ENCODE measurements at places on chromosomes 11 and 22. TPM values are rescaled to one million over a fixed set of nuclear protein-coding genes. Genes with fewer than 3 reads are reported as not detected.

- H3K27me3 ChIP-seq: peaks cover 57% of the 10 kb centered on the region
- H3K36me3 ChIP-seq: no peaks in the 10 kb centered on the region
- no peak overlapping the region for H3K27ac ChIP-seq
These were observed 9.1 kb upstream of the MN1 start for GRCh38 chr22:27810609-27811151.

The ARHGAP8 gene
- total RNA-seq: 105 TPM

DNA sequence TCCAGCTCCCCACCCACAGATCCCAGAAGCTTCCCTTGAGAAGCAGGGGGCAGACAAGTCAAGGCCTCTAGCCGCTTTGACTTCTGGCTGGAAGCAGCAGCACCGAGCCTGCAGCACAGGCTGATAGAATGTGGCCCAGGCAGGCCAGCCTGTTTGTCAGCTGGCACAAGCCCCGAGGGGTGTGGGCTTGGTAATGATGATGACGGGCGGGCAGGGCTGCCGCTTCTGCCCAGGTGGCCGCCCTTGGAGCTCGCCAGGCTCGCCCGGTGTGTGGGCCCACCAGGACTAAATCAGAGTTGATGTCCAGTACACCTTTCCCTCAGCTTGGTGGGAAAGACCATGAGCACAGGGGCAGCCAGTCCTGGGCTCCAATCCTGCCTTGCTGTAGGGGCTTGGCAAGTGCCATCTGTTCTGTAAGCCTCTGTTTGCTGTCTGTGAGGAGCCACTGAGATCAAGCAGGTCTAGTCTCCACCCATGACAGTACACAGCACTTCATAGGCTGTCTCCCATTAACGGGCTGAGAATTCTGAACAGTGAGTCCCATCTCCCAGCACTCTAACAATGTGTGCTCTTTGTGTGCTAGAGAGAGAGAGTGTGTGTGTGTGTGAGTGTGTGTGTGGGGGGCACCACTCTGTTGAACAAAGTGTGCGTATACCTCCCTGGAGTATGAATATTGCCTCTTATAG lies 26.8 kb downstream of the MICAL2 start:
- H3K36me3 ChIP-seq: no peaks in the 10 kb centered on the region
- no peak for DNase-seq
- H3K4me3 ChIP-seq: no peak overlapping the region
- H3K27me3 ChIP-seq: no peaks in the 10 kb centered on the region
- H3K27ac ChIP-seq: no peak overlapping the region

GRCh38 chr11:42825598-42825997 lies 486.2 kb upstream of the API5 start:
- DNase-seq: no peak
- H3K36me3 ChIP-seq: no peaks in the 10 kb centered on the region
- no peak overlapping the region for H3K4me3 ChIP-seq
- H3K27me3 ChIP-seq: no peaks in the 10 kb centered on the region

DNA sequence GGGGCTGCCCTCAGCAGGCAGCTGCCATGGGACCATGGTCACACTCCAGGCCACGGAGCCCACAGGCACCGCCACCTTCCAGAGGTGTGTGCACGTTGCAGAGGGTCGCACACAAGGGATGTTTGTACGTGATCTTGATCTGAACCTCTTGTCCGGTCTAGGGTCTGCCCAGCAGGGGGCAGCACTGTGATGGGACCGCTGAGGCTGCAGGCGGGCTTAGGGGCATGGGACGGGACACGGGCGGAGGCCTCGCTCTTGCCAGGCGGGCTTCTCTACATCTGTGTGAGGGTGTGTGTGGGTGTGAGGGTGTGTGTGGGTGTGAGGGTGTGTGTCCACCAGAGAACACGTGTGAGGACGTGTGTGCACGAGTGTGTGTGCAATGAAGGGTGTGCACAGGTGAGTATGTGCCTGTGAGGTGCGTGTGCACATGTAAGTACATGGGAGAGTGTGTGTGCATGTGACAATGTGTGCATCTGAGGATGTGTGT lies 52.4 kb downstream of the CACNA1I start:
- H3K36me3 ChIP-seq: no peaks in the 10 kb centered on the region
- H3K4me1 ChIP-seq: no peaks in the 10 kb centered on the region
- H3K4me3 ChIP-seq: no peak overlapping the region
- DNase-seq: peak; percentile 63

The OR51B4 gene
- total RNA-seq: not detected

DNA sequence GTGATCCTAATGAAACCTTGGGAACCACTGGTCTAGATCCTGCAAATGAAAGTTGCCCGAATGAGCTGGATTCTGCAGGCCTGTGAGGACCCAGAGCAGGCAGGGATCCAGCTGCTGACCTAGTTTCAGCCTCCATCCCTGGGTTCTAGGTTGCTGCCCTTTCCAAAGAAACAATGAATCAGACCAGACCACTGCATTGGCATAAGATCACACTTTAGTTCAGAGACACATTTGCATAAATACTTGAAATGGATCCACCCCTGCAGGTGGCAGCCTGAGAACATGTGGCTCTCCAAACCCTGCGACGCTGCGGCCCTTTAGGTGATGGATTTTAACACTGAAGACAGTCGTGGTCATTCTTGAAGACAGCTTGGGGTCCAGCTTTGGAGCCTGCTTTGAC lies 23.7 kb downstream of the ADAMTS8 start:
- DNase-seq: no peak
- peaks cover 30% of the 10 kb centered on the region for H3K27me3 ChIP-seq
- peaks cover 4% of the 10 kb centered on the region for H3K4me1 ChIP-seq

DNA sequence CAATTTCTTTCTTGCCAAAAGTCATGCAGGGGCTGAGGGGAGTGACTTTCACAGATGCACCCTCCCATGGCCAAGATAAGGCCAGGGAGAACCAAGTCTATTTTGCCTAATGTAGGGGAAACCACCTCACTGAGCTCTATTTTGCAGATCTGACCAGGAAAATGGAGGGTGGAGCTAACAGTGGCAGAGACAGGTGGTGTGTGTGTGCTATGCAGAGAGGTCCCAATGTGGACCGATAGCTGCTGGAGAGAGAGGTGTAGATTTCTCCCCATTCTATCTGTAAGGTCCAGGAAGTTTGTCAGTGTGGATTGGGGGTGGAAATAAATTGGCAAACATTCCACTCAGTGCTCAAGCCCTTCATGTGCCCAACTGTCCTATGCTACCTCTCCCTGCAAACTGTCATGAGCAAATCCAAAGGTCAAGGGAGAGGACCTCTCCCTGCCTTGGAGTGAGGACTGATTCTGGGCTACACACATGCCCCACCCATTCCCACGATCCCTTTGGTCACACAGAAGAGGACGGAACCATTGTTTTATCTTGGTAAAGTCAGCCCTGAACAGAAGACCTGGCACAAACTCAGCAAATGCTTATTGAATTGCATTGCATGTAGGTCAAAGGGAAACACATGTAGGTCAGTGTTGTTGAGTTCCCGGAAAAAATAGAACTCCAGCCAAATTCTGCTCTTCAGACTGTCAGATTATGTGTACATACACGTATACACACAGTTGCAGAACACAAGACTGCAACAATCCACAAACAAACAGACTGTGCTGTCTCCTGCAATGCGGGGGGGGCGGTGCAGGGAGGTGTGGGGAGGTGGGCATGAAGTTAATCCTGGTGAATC lies 65.9 kb downstream of the C11orf58 start:
- no peak for DNase-seq
- H3K4me1 ChIP-seq: peaks cover 8% of the 10 kb centered on the region
- peak overlapping the region; percentile 77 for H3K27ac ChIP-seq
- H3K4me3 ChIP-seq: no peak overlapping the region

DNA sequence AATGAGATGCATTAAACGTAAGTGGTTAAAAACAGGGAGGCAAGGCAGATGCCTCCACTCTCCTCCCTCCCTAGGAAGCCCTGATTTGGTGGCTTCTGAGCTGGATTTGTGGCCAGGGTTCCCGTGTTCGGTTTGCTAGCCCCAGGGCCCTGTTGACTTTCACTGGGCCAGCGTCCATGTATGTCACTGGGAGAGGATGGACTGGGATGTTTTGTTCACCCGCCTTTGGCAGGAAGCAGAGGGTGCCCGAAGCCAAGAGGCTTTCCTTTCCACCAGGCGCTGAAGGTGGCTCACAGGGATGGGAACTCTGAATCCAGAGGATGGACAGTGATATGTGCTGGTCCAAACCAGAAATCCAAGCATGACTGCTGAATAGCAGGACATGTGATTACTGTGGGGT lies 146.6 kb downstream of the CSNK2A3 start:
- no peak for DNase-seq
- no peaks in the 10 kb centered on the region for H3K36me3 ChIP-seq
- no peak overlapping the region for H3K4me3 ChIP-seq
- peaks cover 6% of the 10 kb centered on the region for H3K27me3 ChIP-seq
- H3K27ac ChIP-seq: no peak overlapping the region
- peaks cover 1% of the 10 kb centered on the region for H3K4me1 ChIP-seq

DNA sequence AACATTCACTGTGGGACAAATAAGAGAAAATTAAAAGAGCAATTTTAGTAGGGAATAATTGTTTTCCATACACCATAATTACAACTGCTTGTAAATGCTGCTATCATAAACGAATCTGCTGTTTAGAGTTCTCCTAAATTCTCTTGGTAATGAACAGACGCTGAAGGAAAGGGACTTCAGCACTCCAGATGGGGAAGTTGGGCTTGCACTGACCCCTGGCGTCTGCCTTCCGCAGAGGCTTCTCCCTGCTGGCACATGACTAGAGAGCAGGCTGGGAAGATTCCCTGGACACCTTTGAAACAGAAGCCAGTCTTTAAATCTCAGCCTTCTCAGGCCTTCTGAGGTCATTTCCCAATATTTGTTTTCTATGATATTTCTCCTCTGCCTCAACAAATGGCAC lies 84.1 kb downstream of the NXPE2 start:
- peak; percentile 57 for DNase-seq
- no peaks in the 10 kb centered on the region for H3K36me3 ChIP-seq
- no peaks in the 10 kb centered on the region for H3K4me1 ChIP-seq
- H3K27ac ChIP-seq: no peak overlapping the region
- H3K27me3 ChIP-seq: peaks cover 23% of the 10 kb centered on the region

DNA sequence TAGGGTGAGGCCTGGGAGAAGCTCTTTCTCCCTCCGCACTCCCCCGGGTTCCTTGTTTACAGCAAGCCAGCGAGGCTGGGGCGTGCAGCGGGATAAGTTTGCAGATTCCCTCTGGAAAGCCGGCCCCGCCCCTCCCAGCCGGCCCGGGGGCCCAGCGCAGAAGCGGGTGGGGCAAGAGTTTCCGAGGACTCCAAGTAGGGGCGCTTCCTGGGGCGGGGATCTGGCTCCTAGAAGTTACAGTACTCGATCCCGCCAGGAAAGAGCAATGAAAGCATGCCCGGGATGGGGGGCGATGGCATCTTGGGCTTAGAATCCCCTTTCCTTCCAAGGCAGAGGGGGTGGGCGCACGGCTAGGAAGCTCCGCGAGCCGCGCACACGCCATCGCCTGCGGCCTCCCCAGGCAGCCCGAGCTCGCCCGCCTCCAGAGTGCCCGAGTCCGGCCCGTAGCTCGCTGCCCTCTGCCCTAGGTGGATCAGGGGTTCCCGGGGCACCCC lies 385 bp downstream of the TST start:
- H3K4me3 ChIP-seq: peak overlapping the region; percentile 91
- no peaks in the 10 kb centered on the region for H3K27me3 ChIP-seq
- peaks cover 9% of the 10 kb centered on the region for H3K36me3 ChIP-seq
- no peak for DNase-seq
- H3K27ac ChIP-seq: peak overlapping the region; percentile 96

DNA sequence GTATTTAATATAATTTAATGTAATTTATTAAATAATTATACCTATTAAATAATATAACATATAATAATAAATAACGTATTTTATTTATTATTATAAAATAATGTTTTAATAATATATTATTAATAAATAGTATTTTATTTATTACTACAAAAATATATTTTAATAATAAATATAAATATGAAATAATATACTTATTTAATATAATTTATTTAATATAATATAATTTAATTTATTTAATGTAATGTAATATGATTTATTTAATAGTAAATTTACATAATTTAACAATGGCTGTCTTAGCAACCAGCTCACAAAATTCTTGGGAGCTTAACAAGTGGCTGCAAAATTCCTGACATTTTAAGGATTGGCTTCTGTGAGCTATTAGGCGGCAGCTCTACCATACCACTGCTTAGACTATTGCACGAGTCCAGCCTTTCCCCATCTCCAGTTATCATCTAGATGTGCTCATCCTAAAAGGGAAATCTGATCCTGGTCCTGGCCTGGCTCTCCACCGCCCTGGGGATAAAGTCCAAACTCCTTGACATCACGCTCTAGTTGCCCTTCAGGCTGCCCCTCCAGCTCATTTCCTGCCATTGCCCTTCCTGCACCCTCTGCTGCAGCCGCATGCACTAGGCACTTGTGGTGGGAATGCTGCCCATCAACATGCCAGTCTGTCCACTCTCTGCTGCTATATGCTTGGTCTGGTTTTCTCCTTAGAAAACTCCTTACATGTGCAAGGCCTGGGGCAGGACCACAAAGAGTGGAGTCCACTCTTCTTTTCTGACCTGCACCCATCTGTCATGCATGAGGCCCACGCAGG lies 9.8 kb downstream of the MMP20 start:
- H3K4me1 ChIP-seq: peaks cover 13% of the 10 kb centered on the region
- no peaks in the 10 kb centered on the region for H3K27me3 ChIP-seq
- DNase-seq: no peak
- no peaks in the 10 kb centered on the region for H3K36me3 ChIP-seq
- no peak overlapping the region for H3K4me3 ChIP-seq

The PATE4 gene
- not detected for total RNA-seq

The ST3GAL4 gene
- 7.8 TPM for total RNA-seq

GRCh38 chr22:38924347-38924952 lies 33.0 kb upstream of the APOBEC3A start:
- H3K4me1 ChIP-seq: peaks cover 42% of the 10 kb centered on the region
- peak overlapping the region; percentile 97 for H3K27ac ChIP-seq
- H3K36me3 ChIP-seq: no peaks in the 10 kb centered on the region
- no peak for DNase-seq
- H3K4me3 ChIP-seq: peak overlapping the region; percentile 57
- H3K27me3 ChIP-seq: peaks cover 11% of the 10 kb centered on the region

Measured in progenitor cell of endocrine pancreas (in vitro differentiated cells).